ENCODE measurements at places on chromosomes 5 and 9. TPM values are rescaled to one million over a fixed set of nuclear protein-coding genes. Genes with fewer than 3 reads are reported as not detected.

GRCh38 chr5:150120062-150120441, 33.7 kb upstream of the CSF1R start:
- DNase-seq: no peak
- H3K36me3 ChIP-seq: no peaks in the 10 kb centered on the region
- H3K27me3 ChIP-seq: peaks cover 4% of the 10 kb centered on the region

DNA sequence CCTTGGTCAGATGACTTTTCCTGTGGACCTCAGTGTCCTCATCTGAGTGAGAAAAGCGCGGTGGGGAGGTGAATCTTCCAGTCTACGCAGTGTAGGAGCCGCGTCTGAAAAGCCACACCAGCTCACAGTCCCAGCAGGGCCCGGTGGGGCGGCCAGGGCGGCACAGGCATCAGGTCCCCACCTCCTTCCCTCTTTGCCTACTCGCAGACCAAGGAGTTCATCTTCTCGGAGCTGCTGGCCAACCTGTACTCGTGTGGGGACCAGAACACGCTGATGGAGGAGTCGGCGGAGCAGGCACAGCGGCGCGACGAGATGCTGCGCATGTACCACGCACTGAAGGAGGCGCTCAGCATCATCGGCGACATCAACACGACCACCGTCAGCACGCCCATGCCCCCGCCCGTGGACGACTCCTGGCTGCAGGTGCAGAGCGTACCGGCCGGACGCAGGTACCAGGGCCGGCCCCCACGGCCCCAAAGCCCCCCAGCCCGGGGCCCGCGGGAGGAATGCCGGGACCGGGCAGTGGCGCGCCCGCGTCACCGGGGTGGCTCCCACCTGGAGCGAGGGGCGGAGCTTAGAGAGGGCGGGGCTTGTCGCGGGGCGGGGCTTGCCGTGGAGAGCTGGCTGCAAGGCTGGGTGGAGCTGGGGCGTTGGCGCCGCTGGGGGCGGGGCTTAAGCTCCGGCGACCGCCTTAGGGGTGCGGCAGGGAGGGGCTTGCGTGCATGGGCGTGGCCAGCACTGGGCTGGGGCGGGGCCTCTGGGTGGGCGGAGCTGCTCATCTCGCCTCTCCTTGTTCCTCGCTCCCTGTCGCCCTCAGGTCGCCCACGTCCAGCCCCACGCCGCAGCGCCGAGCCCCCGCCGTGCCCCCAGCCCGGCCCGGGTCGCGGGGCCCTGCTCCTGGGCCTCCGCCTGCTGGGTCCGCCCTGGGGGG, 25.6 kb downstream of the GOLGA2 start:
- DNase-seq: peak; percentile 95
- no peaks in the 10 kb centered on the region for H3K27me3 ChIP-seq
- peak overlapping the region; percentile 62 for H3K27ac ChIP-seq
- H3K36me3 ChIP-seq: peaks cover 9% of the 10 kb centered on the region
- peaks cover 23% of the 10 kb centered on the region for H3K4me1 ChIP-seq

DNA sequence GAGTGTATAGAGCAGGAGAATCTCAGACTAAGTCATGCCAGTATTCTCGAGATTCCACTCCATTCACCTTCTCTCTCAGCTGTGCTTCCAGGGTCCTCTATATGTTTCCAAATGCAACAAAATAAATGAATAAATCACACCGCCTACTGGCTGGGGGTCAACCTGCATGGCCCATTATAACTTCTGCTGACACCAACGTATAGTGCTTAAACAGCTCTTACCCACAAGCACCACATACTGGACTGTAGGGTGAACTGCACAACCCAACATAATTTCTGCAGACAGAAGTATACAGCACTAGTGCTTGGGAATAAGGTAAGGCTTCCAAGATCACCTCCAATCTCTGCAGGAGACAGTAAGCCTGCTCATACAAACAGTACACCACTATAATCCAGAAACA, 33.1 kb upstream of the HTR4 start:
- H3K4me3 ChIP-seq: no peak overlapping the region
- H3K27me3 ChIP-seq: peaks cover 7% of the 10 kb centered on the region
- H3K36me3 ChIP-seq: no peaks in the 10 kb centered on the region
- H3K4me1 ChIP-seq: no peaks in the 10 kb centered on the region

DNA sequence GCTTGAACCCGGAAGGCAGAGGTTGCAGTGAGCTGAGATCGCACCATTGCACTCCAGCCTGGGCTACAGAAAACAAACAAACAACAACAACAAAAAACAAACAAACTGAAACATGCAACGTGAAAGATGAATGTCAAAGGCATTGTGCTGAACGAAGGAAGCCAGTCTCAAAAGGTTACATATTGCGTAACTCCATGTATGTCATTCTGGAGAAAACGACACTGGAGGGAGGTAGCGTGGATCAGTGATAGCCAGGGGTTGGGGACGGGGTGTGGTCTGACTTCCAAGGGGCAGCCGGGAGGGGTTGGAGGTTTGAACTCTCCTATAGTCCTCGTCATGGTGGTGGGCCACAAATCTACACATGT, 12.1 kb upstream of the WDR5 start:
- H3K27me3 ChIP-seq: no peaks in the 10 kb centered on the region
- no peaks in the 10 kb centered on the region for H3K36me3 ChIP-seq
- no peak overlapping the region for H3K4me3 ChIP-seq
- H3K27ac ChIP-seq: no peak overlapping the region
- DNase-seq: no peak
- H3K4me1 ChIP-seq: no peaks in the 10 kb centered on the region

GRCh38 chr9:94827584-94828304, 101.2 kb downstream of the AOPEP start:
- peaks cover 46% of the 10 kb centered on the region for H3K4me1 ChIP-seq
- H3K27me3 ChIP-seq: no peaks in the 10 kb centered on the region
- no peak for DNase-seq
- peak overlapping the region; percentile 47 for H3K27ac ChIP-seq
- peak overlapping the region; percentile 27 for H3K4me3 ChIP-seq

GRCh38 chr9:17597977-17598376, 19.1 kb downstream of the SH3GL2 start:
- DNase-seq: no peak
- peaks cover 11% of the 10 kb centered on the region for H3K4me1 ChIP-seq
- H3K27me3 ChIP-seq: no peaks in the 10 kb centered on the region
- H3K27ac ChIP-seq: no peak overlapping the region

ITGA2 gene
- total RNA-seq: 8.0 TPM

SLC36A3 gene
- total RNA-seq: not detected

All from type B pancreatic cell (in vitro differentiated cells).